ENCODE measurements at places on chromosomes 2 and 18. TPM values are rescaled to one million over a fixed set of nuclear protein-coding genes. Genes with fewer than 3 reads are reported as not detected.

ERBB4 gene
- not detected for total RNA-seq

CRYGD gene
- total RNA-seq = not detected

GBX2 gene
- total RNA-seq = not detected

EMILIN2 gene
- total RNA-seq = 30.2 TPM

PRKAG3 gene
- total RNA-seq = not detected

KCNG3 gene
- not detected for total RNA-seq

All from GM23248 (cell line).